ENCODE measurements at places on chromosomes 16 and 17.

GRCh38 chr16:69928856-69929400 is 22.2 kb upstream of the CLEC18A start:
- DNase-seq = no peak

DNA sequence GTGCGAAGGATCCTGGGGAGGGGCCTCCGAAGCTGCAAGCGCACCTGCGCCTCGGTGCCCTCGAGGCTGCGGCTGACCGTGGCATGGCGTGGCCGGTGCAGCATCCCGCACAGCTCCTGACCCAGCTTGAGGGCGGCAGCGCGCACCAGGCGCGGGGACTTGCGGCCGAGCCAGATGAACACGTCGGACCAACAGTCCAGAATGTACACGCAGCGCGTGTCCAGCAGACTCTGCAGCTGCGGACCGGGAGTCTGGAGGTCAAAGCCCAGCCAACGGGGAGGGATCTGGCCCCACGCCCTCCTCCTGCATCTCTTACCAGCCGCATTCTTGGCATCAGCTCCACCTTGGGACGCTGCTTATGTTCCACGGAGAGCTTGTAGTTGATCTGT is 10.9 kb downstream of the FLII start:
- no peak for DNase-seq

GRCh38 chr17:83192161-83192788 is 112.9 kb downstream of the METRNL start:
- peak; percentile 31 for DNase-seq

GRCh38 chr16:27112093-27112811 is 45.5 kb downstream of the C16orf82 start:
- no peak for DNase-seq

GRCh38 chr16:15606518-15607220 is 36.3 kb downstream of the MARF1 start:
- no peak for DNase-seq

DNA sequence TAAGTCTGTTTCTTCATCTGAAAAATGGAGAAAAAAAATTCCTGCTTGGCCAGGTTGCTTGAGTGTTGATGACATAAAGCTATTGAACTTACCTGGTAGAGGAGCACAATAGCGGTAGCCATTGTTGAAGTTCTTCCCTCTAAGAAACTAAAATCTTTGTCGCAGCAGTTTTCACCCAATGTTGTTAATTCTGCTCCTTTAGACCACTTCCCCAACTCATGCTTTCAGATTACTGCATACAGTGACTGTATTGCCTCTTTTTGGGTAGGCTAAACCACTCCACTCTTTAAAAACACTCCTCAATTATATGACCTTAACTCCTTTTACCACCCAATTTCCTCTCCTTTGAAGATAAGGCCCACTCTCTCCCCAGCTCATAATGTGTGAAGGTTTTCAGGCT is 35.7 kb upstream of the CCL2 start:
- DNase-seq = no peak

DNA sequence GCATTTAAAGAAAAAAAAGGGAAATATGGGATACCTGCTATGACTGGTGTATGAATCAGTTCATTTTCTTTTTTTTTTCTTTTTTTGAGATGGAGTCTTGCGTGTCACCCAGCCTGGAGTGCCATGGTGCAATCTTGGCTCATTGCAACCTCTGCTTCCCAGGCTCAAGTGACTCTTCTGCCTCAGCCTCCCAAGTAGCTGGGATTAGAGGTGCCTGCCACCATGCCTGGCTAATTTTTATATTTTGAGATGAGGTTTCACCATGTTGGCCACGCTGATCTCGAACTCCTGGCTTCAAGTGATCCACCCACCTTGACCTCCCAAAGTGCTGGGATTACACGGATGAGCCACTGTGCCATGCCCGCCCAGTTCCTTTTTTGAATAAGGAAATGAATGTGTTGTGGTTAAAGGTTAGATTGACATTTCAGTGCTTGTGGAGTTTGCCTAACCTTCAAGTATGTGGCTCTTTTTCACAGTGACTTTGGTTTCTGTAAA is 7.7 kb downstream of the HAPSTR1 start:
- no peak for DNase-seq

DNA sequence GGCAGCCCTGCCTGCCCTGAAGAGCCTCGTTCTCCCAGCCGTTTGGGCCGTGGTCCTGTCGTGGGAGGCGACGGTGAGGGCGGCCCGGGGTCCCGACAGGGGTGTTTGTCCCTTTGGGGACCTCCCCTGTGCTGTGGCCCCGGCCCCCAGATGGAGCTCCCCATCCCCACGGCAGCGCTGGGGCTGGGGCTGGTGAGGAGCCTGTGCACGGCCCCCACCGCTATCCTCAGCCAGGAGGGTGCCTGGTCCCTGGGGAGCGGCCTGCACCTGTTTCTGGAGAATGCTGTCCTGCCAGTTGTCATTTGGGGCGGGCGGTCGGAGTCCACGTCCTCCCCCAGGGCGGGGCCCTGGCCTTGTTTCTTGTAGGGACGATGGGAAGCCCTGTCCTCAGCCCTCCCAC is 6.6 kb downstream of the CAPN15 start:
- no peak for DNase-seq

DNA sequence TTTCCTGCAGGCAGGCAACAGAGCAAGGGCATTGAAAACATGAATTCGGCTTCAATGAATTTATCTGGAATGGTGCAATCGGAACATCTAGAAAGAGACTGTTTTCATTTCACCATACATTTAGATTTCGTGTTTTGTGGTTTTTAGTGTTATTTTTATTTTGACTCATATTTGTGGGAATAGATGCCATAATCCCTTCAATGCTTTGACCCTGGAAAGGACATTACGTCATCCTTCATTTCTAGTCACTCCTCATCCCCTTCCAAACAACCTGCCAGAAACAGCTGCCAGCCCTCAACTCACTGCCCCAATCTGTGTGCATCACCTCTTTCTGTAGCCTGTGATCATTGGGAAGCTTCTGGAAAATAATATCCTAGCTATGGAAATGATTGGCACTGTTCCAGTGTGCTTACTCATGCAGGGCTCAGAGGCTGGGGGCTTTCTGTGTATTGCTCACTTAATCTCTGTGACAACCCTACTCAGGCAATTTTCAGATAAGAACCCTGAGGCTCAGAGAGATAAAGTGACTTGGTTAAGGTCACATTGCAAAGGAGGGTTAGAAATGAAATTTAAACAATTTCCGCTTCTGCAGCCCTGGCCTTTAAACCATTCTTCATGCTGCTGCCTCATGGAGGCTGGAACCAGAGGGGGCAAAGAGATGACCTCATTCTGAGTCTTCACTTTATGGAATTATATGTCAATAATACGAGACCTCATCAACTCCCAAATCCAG is 9.5 kb upstream of the KSR1 start:
- DNase-seq = no peak

DNA sequence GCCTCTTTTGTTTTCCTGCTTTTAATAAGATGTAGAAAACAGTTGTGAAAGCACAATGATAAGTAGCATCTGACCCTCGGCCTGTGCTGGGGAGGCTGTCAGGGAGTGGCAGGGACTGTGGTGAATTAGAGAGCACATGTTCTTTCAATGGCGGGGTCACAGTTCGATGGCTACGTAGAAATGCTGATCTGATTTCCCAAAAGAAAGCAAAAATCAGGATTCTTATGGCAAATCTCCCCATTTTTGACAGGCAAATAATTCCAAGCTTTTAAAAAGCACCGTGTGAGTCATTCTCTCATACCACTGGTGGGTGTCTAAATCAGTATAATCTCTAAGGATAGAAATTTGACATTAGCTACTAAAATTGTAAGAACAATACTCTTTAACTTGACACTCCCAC is 4.2 kb upstream of the MAPK7 start:
- no peak for DNase-seq

GRCh38 chr17:17400566-17401184 is 76.1 kb upstream of the MED9 start:
- DNase-seq = no peak

Data from activated naive CD4-positive, alpha-beta T cell treated with anti-CD3 and anti-CD28 coated beads, Interleukin-2, amount 50 U/mL, for 72 hours (primary cell).